ENCODE measurements at places on chromosomes 11 and 22.
A peak's percentile ranks its signal among the peaks of the same experiment; 100 is the strongest.

DNA sequence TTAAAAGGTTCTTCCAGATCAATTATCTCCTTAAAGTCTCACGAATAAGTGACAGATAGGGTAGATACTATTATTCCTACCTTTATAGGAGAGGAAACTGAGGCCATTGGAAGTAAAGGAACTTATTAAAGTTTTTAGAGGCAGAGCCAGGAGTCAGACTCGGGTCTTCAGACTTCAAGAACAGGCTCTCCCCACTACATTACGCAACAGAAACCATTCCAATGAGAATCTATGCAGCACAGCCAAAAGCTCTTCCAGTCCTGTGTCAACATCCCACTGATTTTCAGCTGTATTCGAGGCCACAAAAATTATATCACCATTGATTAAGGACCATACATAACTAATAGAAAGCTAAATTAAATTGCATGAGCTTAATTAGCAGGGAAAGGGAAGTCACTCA, 77.4 kb downstream of the RELT start:
- DNase-seq, result no peak

DNA sequence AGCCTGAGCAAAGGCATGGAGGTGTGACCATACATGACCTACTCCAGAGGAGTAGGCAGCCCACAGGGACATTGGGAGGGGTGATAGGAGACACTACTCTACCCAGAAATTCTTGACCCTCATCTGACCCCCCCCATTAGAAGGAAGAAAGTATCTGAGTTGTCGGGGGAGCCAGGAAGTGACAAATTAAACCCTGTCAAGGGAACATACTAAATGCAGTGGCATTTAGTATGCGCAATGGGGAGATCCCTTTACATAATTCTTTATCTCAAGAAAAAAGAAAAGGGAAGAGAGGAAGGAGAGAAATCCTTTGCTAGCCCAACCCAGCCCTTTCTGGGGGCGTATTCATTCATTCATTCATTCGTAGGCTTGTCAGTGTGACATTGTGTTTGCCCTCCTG, 58.8 kb downstream of the NAV2 start:
- no peak for DNase-seq

DNA sequence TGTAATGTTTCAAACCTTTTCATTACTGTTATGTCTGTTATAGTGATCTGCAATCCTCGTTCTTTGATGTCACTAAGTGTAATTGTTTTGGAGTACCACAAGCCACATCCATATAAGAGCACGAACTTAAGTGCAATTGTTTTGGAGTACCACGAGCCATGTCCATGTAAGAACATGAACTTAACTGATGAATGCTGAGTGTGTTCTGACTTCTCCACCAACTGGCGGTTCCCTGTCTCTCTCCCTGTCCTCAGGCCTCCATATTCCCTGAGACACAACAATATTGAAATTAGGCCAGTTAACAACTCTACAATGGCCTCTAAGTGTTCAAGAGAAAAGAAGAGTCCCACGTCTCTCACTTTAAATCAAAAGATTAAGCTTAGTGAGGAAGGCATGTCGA, 23.5 kb downstream of the TESMIN start:
- DNase-seq, result no peak

DNA sequence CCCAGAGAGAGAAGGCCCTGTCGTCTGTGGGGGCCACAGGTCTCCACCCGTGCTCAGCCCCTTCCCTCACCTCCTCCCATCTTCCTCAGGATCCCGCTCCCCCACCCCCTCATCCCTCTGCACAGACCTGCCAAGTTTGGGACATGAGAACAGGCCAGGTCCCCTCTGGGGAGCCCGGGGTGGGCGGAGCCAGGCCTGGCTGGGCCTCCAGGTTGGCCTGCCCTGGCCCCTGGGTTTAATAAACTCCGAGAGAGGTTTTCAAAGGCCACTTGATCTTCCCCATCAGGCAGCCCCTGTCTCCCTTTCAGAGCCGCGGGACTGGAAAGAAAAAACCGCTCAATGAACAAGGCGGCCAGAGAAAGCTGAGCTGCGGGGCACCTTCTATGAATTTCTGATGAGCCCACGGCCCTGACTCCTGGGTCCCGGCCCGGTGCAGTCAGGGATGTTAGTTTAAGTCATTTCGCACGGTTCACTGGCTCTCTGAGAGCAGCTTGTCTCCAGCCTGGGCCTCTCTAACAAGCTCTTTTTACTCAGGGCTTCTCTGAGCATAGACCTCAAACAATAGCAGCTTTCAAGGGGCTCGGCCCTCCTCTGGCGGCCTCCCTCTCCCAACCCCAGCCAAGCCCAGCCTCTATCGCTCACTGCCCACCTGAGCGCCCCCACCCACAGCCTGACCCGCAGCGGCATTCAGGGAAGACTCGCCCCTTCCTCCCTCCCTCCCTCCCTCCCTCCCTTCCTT, 64.8 kb downstream of the RPUSD4 start:
- no peak for DNase-seq

DNA sequence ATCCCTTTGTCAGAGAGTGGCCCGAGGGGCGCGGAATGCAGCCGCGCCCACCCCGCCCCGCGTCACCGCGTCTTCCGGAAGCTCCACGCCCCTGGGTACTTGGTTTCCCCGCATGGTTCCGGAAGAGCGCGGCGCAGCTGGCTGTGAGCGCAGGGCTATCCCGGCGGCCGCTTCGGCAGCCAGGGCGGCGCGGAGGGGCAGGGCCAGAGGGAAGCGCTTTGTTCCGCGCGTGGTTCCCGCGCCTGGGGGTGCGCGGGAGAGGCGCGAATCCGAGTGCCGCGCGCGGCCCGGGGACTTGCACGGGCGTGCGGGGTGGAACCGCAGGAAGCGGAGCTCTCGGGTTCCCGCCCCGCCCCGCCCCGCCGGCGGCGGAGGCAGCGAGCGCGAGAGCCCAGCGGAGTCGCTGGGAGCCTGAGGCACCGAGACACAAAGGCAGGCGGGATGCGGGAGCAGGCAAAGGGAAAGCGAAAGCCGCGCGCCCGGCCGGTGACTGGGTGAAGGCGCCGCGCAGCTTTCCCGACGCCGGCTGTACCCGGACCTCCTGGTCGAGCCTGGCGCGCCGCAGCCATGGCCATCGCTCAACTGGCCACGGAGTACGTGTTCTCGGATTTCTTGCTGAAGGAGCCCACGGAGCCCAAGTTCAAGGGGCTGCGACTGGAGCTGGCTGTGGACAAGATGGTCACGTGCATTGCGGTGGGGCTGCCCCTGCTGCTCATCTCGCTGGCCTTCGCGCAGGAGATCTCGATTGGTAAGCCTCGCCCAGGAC, at the start of gene PANX1:
TSS of gene PANX1 (plus strand) at position 96 of the 766 bp plus-strand sequence. CDS start at position 568, 472 bp downstream.
- DNase-seq, result peak; percentile 73

- no peak for DNase-seq
These were observed 27.5 kb upstream of the CRYBB3 start for GRCh38 chr22:25172153-25172552.

GRCh38 chr22:40385036-40385782, 14.8 kb downstream of the SGSM3 start:
- no peak for DNase-seq

GRCh38 chr11:131841028-131841427, 470.6 kb downstream of the NTM start:
- no peak for DNase-seq

Measured in stimulated activated CD4-positive, alpha-beta T cell treated with anti-CD3 and anti-CD28 coated beads, TNF-alpha, amount 100 ng/mL, for 24 hours (primary cell).